ENCODE measurements at places on chromosomes 7 and 10.

- peak; percentile 82 for DNase-seq
Measured at GRCh38 chr7:100407285-100408180, 21.0 kb downstream of the ZCWPW1 start.

DNA sequence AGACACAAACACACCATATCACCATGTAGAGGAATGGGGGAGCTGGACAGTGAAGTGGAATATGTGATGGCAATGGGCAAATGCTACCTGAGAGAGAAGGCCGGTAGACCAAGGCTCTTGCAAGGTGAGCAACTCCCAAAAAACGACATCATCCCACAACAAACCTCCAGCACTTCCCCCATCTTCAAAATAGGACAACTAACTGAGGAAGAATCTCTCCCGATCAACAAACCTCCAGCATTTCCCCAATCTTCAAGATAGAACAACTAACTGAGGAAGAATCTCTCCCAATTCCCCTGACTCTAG is 387.2 kb downstream of the PARD3 start:
- DNase-seq, result no peak

- no peak for DNase-seq
Measured at GRCh38 chr7:56125831-56126230, 9.6 kb upstream of the NUPR2 start.

- no peak for DNase-seq
Measured at GRCh38 chr7:158601090-158601489, 13.5 kb upstream of the PTPRN2 start.

GRCh38 chr7:131031099-131031868 is 296.4 kb upstream of the MKLN1 start:
- DNase-seq, result no peak

- DNase-seq, result peak; percentile 69
Measured at GRCh38 chr10:31381766-31382316, 62.8 kb downstream of the ZEB1 start.

- peak; percentile 55 for DNase-seq
Measured at GRCh38 chr7:80967071-80967916, 48.4 kb upstream of the SEMA3C start.

GRCh38 chr10:113457408-113457807 is 95.4 kb upstream of the HABP2 start:
- no peak for DNase-seq

DNA sequence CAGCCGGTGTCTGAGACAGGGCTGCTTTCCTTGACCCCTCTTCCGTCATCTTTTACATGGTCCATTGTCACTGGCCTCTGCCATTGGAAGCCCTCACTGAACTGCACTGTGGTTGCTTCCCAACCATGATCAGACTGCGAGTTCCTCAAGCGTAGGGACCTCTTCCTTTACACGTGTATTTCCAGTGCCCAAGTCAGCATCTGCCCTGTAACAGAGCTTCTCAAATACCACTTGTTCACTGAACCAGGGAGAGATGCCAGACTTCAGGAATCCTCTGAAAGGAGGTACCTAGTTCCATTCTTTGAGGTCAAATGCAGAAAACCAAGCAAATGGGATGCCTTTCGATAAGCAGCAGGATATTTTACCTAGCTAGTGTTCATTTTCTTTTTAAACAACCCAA is 145.1 kb downstream of the NRP1 start:
- no peak for DNase-seq

GRCh38 chr7:33903791-33904680 is 1.3 kb upstream of the BMPER start:
- DNase-seq, result peak; percentile 75

- no peak for DNase-seq
Measured at GRCh38 chr7:116293139-116293538, 82.8 kb downstream of the TES start.

DNA sequence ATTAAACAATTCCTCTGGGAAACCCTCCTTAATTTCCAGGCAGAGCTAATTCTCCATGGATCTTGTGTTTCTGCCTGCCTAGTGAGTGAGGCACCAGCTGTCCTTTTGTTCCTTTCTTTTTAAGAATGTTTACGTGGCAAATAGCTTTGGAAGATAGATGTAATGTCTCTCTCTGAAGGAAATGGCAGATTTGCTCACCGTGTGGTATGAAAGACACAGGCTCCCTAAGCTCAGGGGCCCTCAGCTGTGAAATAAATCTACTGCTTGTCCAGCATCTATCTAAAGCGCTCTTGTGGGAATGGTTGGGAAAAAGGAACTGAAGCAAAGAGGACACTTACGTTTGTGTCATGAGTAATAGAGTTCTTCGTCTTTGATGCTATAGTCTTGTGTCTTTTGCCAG is 64.6 kb downstream of the FAS start:
- no peak for DNase-seq

GRCh38 chr10:90470966-90471365 is 386.9 kb downstream of the HTR7 start:
- DNase-seq, result no peak

DNA sequence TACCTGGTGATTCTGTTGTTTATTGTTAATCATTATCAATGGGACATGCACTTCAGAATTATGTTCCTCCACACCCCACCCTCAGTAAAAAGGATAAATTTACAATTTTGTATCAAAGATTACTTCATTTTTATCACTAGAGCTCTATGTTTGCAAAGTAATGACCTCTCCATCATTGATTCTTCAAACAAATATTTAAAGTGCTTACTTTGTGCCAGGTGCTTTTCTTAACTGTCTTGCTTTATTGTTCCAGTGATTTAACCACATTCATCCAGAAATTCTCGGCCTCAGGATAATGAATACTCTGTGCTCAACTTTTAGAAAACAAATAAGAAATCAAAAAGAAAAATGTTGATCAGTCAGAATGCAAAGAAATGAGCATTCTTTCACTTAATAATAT is 144.9 kb upstream of the FOXP2 start:
- DNase-seq, result no peak

- no peak for DNase-seq
Measured at GRCh38 chr7:41466760-41467384, 236.0 kb downstream of the INHBA start.

- no peak for DNase-seq
Measured at GRCh38 chr10:2680821-2681220, 386.5 kb upstream of the PFKP start.

GRCh38 chr10:31197886-31198285 is 121.1 kb upstream of the ZEB1 start:
- DNase-seq, result peak; percentile 45

- DNase-seq, result peak; percentile 36
Measured at GRCh38 chr10:11742009-11742778, at the start of gene ECHDC3. Gene ECHDC3, plus strand, starts transcription at chr10:11742382. Its CDS starts 195 bp downstream, at chr10:11742577.

DNA sequence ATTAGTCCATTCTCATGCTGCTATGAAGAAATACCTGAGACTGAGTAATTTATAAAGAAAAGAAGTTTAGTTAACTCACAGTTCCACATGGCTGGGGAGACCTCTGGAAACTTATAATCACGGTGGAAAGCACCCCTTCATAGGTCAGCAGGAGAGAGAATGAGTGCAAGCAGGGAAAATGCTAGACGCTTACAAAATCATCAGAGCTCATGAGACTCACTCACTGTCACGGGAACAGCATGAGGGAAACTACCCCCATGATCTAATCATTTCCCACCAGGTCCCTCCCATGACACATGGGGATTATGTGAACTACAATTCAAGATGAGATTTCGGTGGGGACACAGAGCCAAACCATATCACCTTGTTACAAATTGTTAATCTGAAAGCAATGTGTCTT is 15.8 kb downstream of the TAS2R39 start:
- peak; percentile 16 for DNase-seq

DNA sequence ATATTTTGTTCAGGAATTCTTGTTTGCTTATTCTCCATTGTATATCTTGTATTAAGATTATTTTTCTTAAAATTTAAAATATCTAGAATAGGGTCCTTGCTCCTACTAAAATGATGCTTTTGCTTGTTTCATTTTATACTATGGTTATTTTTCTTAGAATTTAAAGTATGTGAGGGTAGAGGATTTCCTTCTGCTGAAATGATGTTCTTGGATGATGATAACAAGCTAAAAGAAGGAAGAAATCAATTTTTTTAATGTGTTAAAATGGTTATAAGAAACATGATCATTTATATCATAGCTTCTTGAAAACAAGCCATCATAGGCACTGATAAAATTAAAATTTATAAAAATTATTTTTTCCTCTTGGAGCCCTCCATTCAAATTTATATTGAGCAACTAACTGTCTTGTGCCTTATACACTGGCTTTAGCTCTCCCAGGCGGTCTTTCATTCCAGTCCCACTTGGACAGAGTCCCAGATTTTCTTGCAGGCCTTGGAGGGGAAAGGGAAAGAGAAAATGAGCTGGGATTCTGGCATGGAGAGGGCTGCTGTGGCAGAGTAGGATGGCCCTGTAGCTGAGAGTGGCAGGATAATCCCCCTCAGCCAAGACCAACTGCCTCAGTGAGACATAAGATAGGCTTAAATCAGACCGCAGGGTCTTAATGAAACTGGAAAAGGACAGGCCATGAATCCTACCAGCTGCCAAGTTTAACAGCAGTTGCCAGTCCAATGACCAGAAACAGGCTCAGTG is 60.2 kb downstream of the DNAJB9 start:
- peak; percentile 24 for DNase-seq

DNA sequence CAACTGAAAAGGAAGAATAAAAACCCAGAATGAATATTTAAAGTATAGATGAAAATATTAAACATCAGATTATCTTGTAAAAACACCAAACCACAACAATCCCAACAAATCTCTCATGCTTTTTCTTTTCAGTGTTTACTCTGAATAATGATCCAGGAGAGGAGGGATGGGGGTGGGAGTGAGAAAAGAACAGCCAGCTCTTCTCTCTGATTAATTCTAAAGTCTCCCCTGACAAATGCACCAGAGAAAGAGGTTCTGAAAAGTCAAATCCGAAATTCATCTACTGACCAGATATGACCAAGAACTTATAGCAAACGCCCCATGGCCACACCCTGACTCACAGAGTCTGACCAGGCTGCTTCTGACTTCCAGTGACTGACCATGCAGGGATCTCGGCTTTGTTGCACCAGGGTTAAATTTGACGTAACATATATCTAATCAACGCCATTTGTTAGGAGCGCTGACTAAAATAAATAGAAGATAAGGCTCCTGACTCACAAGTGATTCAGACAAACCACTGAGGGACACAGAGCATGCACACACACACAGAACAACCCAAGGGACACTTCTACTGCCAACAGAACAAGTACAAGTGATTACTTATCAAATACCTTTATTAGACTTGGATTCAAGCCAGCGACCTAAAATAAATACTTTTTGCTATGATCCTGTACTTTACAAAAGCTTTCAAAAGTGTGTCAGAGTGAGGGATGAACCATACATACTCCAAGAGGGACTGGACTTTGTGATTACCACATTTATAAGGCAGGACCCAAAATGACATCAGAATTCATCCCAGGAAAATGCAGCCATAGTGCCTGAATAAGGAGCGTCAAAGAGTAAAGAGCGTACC is 9.3 kb upstream of the SPOCK2 start:
- DNase-seq, result peak; percentile 98

- DNase-seq, result peak; percentile 91
Measured at GRCh38 chr10:117541909-117542705, 439 bp upstream of the EMX2 start.

- DNase-seq, result peak; percentile 70
Measured at GRCh38 chr10:36499693-36500092, 625.7 kb upstream of the ANKRD30A start.

GRCh38 chr7:29879609-29880008 is 73.3 kb downstream of the WIPF3 start:
- DNase-seq, result peak; percentile 83

DNA sequence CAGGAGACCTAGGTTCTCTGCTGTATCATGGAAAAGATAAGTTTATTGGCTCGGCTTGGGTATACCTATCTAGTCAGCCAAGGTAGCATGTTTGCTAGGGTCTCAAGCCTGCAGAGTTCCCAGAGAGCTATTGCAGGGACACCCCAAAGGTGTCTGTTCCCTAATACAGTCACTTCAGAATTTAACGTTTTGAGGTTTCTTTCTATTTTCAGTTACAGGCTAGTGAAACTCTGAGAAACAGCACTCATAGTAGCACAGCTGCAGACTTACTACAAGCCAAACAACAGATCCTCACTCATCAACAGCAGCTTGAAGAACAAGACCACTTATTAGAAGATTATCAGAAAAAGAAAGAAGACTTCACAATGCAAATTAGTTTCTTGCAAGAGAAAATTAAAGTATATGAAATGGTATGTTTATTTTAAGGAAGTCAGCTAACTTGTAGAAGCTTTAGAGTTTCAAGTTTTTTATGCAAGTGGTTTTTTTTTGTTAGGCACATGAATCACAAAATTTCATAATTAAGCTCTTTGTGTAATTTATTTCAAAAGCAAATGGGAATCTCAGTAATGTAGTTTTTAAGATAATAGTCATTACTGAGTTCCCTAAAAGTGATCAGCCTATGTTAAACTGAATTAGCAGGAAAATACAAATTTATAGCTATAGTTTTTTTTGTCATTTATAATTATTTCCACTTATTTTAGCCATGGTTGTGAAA is 54.9 kb downstream of the AKAP9 start:
- no peak for DNase-seq

- DNase-seq, result peak; percentile 46
Measured at GRCh38 chr10:51117794-51118193, 43.5 kb downstream of the PRKG1 start.

DNA sequence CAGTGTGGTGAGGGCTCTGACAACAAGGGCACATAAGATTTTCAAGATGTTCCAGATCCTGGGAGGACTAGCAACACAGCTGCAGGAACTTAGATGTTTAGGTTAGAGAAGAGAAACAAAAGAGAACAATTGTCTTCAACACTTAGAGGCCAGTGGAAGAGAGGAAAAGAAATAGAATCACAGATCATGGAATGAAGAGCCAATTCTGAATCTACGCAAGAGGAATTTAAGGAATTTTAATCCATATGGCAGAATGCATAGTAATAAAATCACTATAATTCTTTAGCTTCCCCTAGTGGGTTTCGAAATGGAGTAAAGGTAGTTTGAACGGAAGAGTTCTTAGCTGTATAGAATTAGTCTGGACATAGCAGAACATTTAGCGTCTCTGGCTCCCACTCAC is 114.6 kb upstream of the LRRTM3 start:
- no peak for DNase-seq
